ENCODE measurements at places on chromosomes 3 and 15. TPM values are rescaled to one million over a fixed set of nuclear protein-coding genes. Genes with fewer than 3 reads are reported as not detected.

DNA sequence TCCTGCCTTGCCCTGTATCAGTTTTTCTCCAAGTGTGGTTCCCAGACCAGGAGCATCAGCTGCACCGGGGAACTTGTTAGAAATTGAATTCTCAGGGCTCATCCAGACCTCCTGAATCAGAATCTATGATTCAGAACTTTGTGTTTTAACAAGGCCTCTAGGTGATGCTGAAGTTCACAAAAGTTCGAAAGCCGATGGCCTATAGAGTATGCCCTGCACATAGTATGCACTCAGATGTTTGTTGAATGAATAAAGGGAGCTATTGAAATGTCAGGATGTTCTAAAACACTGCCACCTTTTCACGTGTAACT is 664 bp upstream of the LARP6 start:
- DNase-seq = peak; percentile 22

GRCh38 chr3:56975567-56975966 is 84.9 kb upstream of the SPATA12 start:
- no peak for DNase-seq

GRCh38 chr15:94335616-94336015 is 104.3 kb downstream of the MCTP2 start:
- no peak for DNase-seq

WDR5B gene
- 2.6 TPM for total RNA-seq

DNA sequence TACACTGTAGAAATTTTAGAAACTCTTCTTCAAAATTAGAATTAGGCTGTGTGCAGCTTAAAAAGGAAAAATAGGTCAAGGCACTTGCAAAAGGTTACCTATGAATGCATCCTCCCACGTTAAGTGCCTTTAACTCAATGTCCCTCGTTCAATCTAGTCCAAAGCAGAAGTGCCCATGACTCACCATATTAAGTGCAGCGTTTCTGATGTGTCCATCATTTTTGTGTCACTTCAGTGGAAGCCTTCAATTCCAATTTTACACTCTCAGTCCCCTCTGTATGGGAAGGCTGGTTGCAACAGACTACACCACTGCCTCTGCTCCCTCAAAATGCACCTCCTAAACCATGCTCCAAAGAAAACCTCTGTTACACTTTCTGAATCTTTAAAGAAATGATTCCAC is 53.4 kb downstream of the FOXB1 start:
- no peak for DNase-seq

DNA sequence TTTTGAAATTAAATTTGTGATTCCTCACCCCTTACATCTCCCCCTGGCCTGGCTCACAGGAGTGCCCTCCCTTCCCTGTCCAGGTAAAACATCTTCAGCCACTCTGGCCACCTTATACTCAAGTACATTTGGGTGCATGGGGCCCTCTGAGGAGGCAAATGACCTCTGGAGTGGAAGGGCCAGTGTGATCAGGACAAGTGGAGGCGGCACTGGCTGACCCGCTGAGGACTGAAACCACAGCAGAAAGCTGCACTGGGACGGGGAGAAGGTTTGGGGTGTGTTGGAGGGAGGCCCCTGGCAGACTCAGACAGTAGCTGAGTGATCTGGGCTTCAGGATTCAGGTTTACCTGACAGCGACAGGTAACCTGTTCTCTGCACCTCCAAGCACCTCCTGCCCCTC is 24.2 kb downstream of the HES1 start:
- no peak for DNase-seq

DNA sequence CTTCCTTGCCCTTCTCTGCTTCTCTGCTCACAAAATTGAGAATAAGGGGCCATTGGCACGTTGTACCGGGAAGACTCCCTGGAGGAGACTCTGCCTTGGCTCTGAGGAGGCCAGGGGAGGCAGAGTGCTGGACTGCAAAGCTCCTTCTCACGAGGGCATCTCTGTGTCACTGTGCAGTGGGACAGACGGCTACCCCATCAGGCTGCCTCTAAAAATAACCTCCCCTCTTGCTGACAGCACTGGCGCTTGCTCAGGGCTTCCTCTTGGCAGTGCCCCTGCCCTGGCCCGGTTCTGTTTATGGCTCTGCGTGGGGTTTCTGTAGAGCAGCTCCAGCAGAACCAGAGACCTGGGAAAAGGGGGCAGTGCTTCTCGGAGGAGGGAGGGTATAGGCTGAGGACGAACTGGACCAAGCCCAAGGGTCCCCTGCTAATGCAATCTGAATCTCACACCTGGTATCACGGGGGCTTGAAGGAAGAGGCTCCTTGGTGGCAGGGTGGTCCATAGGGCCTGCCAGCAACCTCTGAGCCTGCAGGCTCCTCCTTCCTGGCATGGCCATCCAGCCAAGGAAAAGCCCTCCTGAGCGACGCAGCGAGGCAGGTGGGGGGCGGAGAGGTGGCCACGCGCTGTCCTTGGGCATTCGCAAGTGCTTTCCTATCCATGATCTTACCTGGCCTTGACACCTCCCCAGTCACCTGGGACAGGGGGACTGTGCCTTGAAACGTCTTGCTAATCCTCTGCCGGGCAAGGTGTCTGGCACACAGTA is 63.3 kb upstream of the TLE3 start:
- DNase-seq = no peak

MAGEL2 gene
- not detected for total RNA-seq

- DNase-seq = no peak
Measured at GRCh38 chr15:79773128-79773527, 123.7 kb downstream of the MTHFS start.

MEIS2 gene
- 50.1 TPM for total RNA-seq

DNA sequence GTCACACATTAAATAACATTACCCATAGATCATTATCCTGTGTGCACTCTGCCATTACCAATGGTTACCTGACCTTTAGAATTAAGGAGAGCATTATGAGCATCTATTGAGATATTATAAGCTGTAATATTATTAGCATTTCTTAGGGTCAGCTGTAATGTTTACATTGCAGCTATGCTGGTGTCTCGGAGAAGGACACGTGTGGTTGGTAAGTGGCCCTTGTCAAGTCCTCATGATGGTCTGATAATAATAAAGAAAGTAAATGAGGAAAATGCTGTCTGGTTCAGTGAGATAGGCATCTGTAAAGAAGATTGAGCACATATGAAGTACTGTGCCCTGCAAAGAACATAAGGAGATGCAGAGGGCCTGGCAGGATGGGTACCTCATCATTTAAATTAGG is 71.7 kb upstream of the ARL6 start:
- no peak for DNase-seq

GRCh38 chr15:70337277-70338186 is 239.8 kb upstream of the TLE3 start:
- no peak for DNase-seq

GRCh38 chr3:109831403-109831802 is 494.1 kb upstream of the DPPA4 start:
- no peak for DNase-seq

TNNC1 gene
- total RNA-seq = 6.5 TPM

- no peak for DNase-seq
Measured at GRCh38 chr3:31670722-31671121, 138.0 kb downstream of the STT3B start.

DNA sequence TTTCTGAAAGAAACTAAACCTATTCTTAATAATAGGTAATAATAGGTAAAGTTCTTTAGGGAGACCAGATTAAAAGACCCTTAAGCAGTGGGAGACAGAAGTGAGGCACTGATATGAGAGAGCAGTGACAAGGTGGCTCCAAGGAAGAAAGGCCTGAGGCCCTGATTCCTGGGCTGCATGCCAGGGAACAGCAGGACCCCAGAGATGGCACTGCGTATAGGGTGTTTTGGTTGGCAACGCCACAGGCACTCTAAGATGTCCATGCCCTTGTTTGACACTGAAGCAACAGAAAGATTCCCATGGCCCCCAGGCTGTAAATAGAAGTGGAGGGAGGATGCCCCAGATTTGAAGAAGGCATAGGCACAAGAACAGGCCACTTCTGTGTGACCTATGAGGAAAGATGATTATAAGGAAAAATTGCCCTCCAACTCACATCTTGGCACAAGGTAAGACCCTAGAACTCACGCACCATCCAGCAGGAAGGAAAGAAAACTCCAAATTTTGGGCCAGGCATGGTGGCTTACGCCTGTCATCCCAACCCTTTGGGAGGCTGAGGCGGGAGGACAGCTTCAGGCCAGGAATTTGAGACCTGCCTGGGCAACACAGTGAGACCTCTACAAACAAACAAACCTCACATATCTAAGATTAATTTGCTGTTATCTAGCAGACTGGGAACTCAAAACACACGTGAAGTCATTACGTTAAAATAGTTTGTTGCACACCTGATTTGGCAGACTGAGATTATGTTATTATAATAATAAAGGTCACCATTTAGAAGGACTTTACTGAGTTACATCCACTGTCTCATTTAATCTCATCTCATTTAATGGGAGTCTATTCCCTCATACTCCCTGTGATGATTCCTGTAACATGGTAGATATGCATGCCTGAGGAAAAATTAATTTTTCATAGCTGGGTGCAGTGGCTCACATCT is 10.5 kb upstream of the BLM start:
- no peak for DNase-seq

ASB14 gene
- not detected for total RNA-seq

GRCh38 chr15:37394402-37395099 is 294.2 kb upstream of the MEIS2 start:
- no peak for DNase-seq

GRCh38 chr3:10437272-10437994 is 68.0 kb downstream of the ATP2B2 start:
- no peak for DNase-seq

GRCh38 chr3:164515256-164515655 is 563.0 kb downstream of the SI start:
- no peak for DNase-seq

DNA sequence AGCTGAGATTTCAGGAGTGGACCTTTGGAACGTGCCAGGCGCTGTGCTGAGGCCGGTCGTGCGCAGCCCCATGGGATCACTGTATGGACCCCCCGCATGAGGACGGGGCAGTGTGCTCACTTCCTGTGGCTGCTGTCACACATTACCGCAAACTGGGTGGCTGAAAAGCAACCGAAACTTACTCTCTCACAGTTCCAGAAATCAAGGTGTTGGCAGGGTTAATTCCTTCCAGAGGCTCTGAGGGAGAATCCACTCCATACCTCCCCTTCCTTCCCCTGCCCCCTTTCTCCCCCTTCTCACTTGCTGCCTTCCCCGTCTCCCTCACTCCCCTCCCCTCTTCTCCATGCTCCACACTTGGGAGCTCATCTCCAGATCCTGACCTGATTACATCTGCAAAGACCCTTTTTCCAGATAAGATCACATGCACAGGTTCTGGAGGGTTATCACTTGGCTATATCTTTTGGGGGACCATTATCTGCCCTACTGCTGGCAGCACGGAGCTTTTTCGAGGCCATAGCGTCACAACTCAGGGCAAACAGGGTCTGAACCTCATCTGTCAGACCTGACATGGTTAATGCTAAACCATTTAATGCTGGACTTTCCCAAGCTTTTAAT is 41.2 kb downstream of the KLF13 start:
- no peak for DNase-seq

SLC9C1 gene
- not detected for total RNA-seq

SLC28A2 gene
- not detected for total RNA-seq

- no peak for DNase-seq
Measured at GRCh38 chr3:141851411-141851810, 25.0 kb upstream of the ATP1B3 start.

ITIH4 gene
- not detected for total RNA-seq

DNA sequence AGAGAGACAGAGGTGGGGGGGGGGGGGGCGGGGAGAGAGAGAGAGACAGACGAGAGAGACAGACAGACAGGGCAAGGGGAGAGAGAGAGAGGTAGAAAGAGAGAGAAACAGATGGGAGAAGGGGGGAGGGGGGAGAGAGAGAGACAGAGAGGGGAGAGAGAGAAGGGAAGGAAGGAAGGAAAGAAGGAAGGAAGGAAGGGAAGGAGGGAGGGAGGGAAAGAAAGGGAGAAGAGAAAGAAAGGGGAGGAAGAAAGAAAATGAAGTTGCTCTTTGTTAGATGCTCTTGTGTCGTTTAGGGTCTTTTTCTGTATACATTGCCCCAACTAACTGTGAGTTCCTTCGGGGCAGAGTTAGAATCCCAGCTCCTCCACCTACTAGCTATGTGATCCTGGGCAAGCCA is 19.0 kb upstream of the EPHB3 start:
- DNase-seq = no peak

DNA sequence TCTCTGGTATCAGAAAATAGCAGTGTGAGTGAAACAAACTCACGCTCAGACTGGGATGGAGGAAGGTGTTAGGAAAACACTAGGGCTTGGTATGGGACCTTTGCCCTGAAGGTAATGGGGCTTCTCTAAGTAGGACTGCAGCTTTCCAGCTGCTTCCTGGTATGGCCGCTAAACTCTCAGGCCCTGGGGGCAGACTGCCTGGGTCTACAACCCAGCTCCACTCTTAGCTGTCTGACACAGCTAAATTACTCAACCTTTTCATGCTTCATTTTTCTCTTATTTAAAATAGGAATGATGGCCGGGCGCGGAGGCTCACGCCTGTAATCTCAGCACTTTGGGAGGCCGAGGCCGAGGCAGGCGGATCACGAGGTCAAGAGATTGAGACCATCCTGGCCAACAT is 5.2 kb upstream of the YEATS2 start:
- DNase-seq = no peak

DNA sequence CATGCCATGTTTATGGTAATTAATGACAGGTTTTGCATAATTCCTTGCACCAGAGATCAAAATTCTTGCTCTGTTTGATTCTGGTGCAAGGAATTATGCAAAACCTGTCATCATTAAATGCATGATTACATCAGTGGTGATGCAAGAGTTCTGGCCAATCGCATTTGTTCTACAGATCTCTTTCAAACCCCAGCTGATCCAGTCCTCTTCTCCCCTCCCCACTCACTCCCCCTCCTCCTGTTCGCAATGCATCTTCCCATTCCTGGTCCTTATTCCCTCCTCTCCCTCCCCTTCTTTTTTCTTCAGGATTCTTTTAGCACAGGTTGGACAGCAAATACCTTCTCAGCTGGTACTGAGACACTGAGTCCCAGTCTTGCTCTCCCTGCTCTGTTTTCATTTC is 82.1 kb downstream of the GABRB3 start:
- no peak for DNase-seq

TGM4 gene
- total RNA-seq = not detected

DNA sequence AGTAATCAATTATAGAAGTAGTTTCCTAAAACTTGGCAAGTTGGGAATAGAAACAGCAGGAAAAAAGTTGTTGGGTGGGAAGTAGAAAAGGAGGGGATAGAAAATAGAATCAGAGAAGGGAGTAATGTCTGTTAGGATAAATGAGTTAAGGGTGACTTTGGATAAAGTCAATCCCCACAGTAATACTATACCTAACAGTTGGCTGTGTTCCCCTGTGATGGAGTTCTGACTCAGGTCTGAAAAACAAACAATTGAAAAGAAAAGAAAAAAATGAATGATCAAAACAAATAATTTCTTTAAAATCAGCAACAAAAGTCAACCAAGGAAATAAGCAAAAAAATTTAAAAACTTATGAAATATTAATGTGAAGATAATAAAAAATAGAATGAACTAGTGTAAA is 50.3 kb downstream of the EMC4 start:
- no peak for DNase-seq

GRAMD1C gene
- 0.10 TPM for total RNA-seq

Data from HT-29 (cell line).